ENCODE measurements at places on chromosomes 2 and 18.

- no peak for DNase-seq
These were observed 25.6 kb upstream of the CXXC1 start for GRCh38 chr18:50313031-50313607.

DNA sequence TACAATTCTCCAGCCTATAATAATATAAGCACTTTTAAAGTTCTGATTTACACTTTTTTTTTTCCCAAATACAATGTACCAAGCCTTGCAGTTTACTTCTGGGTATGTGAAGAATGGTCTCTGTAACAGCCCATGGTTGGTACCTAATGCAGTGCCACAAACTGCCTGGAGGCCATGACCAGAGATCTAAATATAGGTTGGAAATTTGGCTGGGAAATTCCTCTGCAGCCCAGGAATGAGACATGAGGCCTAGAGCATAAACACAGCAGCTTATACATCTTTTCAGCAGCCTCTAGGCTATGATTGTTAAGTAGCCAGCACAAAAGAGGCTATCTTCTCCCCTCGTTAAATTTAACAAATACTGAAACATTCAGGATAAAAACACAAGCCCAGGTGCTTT is 432.0 kb upstream of the FAM98A start:
- no peak for DNase-seq

GRCh38 chr2:23380562-23381065 is 4.4 kb upstream of the KLHL29 start:
- no peak for DNase-seq

- no peak for DNase-seq
These were observed 208.2 kb upstream of the CHAC2 start for GRCh38 chr2:53559302-53559966.

GRCh38 chr18:47730795-47731194 is 199.7 kb downstream of the SMAD2 start:
- no peak for DNase-seq

- no peak for DNase-seq
These were observed 65.3 kb downstream of the BIRC6 start for GRCh38 chr2:32422133-32422532.

DNA sequence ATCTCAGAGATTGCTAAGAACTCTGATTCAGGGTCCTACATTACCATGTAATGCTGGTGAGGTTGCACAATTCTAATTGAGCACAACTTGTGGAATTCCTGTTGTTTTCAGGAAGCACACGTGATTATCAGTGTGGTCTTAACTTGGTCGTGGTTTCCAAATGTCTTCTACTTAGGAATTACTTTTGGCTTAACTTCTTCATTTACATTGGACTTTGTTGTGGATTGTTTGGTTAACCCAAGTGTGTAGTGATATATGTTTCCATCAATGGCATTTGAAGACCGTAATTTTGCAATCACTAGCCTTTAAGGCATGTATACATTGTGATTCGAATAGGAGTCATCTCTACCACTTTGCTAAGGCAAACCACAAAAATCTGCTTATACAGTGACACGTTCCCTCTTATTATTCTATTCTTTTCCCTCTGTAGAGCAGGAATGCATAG is 373.3 kb downstream of the IRS1 start:
- DNase-seq: peak; percentile 100

DNA sequence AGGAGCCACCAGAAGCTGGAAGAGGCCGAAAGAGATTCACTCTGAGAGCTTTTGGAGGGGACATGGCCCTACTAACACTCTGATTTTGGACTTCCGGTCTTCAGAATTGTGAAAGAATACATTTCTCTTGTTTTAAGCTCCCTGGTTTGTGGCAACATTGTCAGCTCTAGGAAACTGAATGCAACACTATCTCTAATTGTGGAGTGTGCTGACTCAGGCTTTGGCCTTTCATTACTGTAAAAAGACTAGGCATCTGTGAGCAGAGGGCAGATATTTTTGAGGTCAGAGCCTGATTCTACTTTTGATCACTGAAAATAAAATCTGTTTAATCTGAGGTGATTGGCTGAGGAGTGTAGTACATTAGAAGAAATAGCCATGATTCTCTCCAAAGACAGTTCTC is 185.4 kb upstream of the FAM98A start:
- no peak for DNase-seq

- DNase-seq: no peak
These were observed 19.2 kb downstream of the SH3RF3 start for GRCh38 chr2:109148117-109148746.
